Right hindlimb (tissue), 1 donor: ENCODE measurements at places on chromosomes 16 and 17.
A peak's percentile ranks its signal among the peaks of the same experiment; 100 is the strongest.

DNA sequence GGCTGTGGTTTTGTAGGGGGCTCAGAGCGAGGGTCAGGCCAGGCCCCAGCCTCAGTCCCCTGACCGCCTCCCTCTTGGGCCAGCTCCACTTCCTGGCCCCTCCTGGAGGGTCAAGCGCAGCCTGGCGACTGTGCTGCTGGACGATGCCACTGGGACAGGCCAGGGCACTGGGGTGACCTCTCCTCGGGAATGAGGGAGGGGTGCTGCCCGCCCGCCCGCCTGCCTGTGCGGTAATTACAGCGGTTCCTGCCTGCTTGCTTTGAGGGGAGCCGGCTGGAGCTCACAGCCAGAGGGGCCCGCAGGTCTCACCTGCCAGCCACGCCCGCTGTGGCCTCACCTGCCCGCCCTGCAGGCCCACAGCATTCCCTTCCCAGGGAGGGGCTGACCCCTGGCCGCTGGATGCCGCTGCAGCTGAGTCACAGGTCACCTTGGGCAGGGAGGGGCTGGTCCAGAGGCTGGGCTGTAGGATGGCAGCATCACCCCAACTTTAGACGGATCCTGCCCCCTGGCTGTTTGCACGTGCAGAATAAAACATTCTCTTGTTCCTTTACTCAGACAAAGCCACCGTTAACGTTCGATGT, 76.7 kb upstream of the CBX4 start:
- peak; percentile 37 for DNase-seq

- no peak for DNase-seq
Measured at GRCh38 chr16:88688013-88688778, 1.9 kb upstream of the SNAI3 start.

DNA sequence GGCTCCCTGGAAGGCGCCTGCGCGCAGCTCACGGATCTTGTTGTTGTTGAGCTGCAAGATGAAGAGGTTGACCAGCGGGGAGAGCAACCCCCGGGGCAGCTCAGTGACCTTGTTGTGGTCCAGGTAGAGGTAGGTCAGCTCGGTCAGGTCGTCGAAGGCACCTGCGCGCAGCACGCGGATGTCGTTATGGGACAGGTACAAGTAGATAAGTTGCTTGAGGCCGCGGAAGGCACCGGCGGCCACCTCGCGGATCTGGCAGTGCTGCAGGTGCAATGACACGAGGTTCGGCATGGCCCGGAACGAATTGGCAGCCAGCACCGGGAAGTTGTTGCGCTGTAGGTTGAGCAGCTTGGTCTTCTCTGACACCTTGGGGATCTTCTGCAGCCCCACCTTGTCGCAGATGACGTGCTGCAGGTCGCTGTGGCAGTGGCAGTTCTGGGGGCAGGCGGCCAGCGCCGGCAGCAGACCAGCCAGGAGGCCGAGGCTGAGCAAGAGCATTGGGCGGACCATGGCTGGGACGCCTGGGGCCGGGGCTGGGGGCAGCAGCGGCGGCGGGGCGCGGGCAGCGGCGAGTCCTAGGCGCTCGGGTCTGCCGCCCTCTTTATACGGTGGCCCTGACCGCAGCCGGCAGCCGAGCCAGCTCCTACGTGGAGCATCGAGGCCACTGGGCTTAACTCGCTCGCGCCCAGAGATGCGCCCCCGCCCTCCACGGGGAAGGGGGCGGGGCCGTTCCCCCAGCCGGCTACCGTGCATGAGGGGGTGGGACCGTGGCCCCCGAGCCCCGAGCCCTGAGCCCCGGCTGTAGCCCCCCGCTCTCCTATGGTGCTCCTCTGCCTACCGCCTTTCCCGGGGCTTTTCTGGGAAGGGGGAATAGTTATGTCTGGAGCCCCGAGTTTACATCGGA, at the start of gene CHAD:
Gene CHAD (minus strand): TSS at position 577 of the 904 bp plus-strand sequence. CDS start 67 bp downstream, at position 510.
- peak; percentile 69 for DNase-seq

GRCh38 chr16:51834133-51834532, 683.1 kb upstream of the SALL1 start:
- DNase-seq: no peak

DNA sequence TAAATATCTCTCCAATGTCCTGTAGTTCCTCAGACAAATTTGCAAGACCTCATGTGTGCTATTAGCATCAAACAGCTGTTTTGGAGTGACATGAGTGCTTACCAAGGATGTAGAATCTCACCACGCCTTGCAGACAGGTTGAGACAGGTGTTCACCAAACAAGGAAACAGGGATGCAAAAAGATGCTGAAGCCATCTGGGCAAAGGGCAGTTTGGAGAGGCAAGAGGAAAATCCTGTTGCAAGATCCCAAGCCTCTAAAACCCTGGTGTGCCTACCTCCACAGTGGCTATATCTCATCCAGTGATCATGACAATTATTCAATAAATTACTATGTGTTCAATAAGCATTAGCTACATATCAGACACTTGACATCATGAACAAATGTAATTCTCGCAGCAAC, 373.7 kb downstream of the SOX9 start:
- no peak for DNase-seq

DNA sequence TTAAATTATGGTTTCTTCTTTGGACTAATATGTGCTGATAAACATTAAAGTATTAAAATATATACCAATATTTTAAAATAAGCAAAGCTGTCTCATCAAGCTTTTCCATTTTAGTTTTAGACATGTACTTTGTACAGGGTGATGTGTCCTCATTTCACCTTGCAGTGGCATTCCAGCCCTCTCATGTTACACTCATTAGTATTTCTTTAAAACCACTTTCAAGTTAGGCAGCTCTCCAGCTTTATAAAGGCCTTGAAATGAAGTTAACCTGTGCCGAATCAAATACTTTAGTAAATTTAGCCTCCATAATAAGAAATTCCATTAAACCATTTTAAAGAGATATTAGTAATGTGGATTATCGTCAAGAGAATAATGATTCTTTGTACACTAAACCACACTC, 107.6 kb upstream of the HLF start:
- DNase-seq: no peak

DNA sequence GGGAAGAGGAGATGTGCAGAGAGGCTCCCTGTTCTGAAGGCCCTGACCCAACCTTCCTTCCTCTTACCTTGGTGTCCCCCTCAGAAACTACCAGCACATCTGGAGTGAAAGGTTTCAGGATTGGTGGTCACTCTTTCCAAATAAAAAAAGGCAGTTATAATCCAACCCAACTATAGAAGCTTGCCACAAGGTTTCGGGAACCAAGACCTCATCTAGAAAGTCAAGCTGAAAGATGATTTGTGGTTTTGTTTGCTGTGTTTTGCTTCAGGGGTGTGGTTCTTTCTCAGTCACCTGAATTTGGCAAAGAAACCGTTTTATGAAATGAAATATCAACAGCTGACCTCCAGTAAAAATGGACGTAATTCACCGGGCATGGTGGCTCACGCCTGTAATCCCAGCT, 19.3 kb downstream of the SHMT1 start:
- DNase-seq: no peak

DNA sequence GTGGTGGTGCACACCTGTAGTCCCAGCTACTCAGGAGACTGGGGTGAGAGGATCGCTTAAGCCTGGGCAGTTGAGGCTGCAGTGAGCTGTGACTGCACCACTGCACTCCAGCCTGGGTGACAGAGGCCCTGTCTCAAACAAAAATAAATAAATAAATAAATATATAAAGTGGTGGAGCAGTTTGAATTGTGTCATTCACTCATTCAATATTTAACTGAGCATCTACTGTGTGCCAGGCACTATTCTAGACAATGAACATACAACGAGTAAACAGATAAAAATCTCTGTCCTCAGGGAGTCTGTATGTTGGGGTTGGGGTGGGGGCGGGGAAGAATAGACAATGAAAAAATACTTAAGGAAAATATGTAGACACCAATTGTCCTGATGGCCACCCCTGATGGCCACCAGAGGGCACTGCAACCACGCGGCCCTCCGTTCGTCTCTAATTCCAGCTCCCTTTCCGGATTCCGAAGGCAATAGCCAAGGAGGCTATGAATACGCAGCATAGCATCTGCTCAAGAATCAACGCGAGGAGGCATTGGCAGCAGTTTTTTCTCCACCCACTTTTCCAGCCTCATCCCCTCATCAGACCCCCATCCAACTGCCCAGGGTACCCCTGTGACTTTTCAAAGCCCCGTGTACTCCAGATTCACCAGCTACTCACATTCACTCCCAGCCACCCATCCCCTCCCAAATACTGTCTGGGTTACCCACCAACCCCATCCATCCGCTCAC, 21.4 kb downstream of the QPRT start:
- DNase-seq: peak; percentile 73

DNA sequence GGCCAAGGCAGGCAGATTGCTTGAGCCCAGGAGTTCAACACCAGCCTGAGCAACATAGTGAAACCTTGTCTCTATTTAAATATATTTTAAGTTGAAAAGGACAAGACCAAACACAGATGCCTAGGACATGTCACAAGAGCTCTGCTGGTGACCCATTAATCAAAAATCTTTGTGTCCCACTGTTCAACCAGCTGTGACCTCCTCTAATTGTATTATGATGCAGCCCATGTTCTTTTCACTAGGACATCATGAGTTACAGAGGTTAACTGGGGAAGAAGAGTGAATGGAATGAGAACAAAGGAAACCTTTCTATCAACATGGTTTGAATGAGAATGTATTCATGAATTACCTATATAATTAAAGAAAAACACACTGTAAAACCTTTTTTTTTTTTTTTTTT, 7.0 kb downstream of the EFTUD2 start:
- DNase-seq: no peak

GRCh38 chr17:65685110-65685509, 123.7 kb upstream of the AXIN2 start:
- DNase-seq: no peak

GRCh38 chr16:1472974-1473373, 1.9 kb downstream of the CLCN7 start:
- DNase-seq: no peak

GRCh38 chr16:4602331-4602730, 12.4 kb downstream of the UBALD1 start:
- DNase-seq: no peak
